ENCODE measurements at places on chromosomes 16 and 17.

DNA sequence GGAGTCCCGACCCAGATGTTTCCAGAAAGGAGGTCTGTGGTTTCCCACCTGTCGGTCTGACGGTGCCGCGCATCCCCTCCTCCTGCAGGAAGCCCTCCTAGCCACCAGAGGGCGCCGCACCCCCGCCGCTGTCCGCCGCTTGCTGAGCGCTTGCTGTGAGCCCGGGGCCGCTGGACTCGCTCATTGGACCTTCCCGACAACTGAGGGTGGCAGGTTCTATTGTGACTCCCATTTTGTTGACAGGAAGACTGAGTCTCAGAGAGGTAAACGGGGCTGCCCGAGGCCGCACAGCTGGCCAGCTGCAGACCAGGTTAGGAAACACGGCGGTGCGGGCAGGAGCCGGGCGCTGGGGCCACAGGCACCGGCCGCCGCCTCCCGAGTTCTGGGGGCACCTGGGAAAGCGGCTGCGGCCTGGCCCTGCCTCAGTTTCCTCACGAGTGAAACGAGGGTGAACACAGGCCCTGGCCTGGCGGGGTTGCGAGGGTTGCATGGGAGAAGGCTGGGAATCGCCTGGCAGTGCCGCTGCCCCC is 191.1 kb upstream of the CIBAR2 start:
- DNase-seq, result no peak

DNA sequence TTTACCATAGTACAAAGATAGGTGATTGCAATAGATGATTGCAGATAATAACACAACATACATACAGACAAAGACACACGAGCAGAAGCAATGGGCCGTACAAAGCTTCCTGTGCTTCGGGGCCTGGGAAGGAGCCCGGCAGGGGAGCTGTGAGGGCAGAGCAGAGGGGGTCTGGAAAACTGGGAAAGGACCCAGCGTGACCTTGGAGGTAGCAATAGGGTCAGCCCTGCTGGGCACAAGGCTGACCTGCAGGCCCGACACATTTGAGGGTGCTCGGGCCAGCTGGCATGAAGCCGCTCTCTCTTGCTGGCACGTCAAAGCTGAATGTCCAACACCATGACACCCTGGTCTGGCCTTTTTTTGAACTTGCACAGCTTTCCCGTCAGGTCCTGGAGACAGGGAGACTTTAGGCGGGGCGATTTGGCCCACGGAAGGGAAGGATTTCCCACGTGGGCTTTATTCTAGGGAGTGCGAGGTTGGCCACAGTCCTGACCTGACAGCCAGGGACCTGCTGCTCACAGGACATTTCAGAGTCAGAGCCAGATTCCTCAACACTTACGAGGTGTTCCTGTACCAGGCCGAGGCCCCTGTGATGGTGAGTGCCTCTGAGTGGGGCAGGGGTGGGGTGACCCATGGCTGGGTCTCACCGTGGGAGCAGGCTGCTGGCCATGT is 83.2 kb downstream of the NTN1 start:
- no peak for DNase-seq

- no peak for DNase-seq
Measured at GRCh38 chr17:5381542-5381941, 37.9 kb downstream of the NUP88 start.

DNA sequence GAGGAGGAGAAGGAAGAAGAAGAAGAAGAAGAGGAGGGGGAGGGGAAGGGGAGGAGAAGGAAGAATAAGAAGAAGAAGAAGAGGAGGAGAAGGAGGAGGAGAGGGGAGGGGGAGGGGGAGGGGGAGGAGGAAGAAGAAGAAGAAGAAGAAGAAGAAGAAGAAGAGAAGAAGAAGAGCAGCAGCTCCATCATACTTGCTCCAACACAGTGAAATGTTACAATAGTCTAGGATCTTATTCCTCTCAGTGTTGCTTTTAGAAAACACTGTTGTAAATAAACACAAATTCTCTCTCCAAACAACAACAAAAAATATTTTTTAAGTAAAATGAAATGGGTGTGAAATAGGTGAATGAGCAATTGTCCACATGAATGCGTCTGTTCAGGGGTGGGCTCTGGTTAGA is 126.6 kb upstream of the KCNJ16 start:
- DNase-seq, result no peak

DNA sequence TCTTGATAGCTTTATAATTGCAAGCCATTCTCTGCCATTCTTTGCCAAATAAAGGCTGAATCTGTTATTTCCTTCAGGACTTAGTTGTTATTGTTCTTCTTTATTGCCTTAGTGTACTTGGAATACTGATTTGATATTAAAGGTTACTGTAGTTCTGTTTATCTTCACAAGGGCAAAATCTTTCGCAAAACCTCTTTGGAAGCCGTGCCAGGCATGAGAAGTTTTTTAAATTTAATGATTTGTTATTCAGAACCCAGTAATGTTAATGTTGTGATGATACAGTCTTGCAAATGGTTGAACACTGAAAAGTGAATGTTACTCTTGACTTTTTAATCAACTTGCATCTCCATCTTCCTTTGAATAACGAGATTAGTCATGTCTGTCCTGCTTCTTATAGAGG is 1225.2 kb upstream of the GOT2 start:
- DNase-seq, result no peak

DNA sequence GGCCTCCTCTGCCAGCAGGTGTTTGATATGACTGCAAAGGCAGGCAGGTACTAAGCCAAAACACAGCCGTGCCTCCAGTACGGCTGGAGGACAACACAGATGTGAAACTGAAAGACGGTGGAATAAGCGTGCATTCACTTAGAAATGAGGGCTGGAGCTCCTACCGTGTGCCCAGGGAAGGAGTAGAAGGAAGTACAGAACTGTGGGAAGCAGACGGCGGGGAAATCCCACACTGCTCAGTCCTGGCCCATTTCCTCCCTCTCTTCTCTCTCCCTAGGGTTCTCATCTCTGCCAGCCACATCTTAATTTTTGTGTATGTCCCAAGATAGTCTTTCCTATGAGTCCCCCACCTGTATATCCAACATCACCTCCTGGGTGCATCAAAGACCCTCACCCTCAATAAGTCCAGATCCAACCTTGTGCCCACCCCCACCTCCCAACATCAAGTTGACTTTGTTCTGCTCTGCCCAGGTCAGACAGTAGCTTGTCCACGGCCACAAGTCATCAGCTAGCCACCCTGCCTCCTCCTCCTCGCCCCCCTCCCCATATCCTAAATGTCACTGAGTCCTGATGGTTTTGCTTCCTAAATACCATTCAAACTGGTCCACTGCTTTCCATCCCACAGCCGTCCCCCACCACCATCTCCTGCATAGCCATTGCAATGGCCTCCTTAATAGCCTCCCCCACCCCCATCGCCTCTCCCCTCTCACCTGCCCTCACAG is 77.1 kb upstream of the RPL38 start:
- DNase-seq, result no peak

- no peak for DNase-seq
Measured at GRCh38 chr16:64773184-64773583, 348.7 kb downstream of the CDH11 start.

- DNase-seq, result no peak
Measured at GRCh38 chr17:17103160-17103559, 60.9 kb downstream of the MPRIP start.

GRCh38 chr17:7750321-7750821 is 32.8 kb downstream of the DNAH2 start:
- DNase-seq, result no peak
